Right renal cortex interstitium (tissue), 3 donors: ENCODE measurements at places on chromosomes 1 and 21. TPM values are rescaled to one million over a fixed set of nuclear protein-coding genes. Genes with fewer than 3 reads are reported as not detected.

Gene CD34
- 103 TPM for polyA plus RNA-seq

Gene CAMK1G
- 6.3 TPM for polyA plus RNA-seq

Gene HIVEP3
- polyA plus RNA-seq, result 4.0 TPM

Gene KRTAP7-1
- not detected for polyA plus RNA-seq

Gene DESI2
- polyA plus RNA-seq, result 47.4 TPM

Gene MECR
- 23.6 TPM for polyA plus RNA-seq

Gene RBM34
- polyA plus RNA-seq, result 75.9 TPM

Gene SUSD4
- polyA plus RNA-seq, result 19.4 TPM

Gene ANXA9
- 12.4 TPM for polyA plus RNA-seq

Gene DISC1
- 7.1 TPM for polyA plus RNA-seq

Gene LEPR
- 10.9 TPM for polyA plus RNA-seq

Gene FCAMR
- 9.8 TPM for polyA plus RNA-seq

Gene TPM3
- polyA plus RNA-seq, result 291 TPM

Gene SELENBP1
- 45.9 TPM for polyA plus RNA-seq

Gene CD2
- polyA plus RNA-seq, result 0.61 TPM

Gene CYP2J2
- 1.0 TPM for polyA plus RNA-seq

Gene XCL1
- polyA plus RNA-seq, result not detected

Gene BEND5
- polyA plus RNA-seq, result 28.3 TPM

Gene BARHL2
- polyA plus RNA-seq, result not detected

Gene BRINP3
- polyA plus RNA-seq, result 7.9 TPM

Gene OR2L3
- not detected for polyA plus RNA-seq

Gene CFHR4
- polyA plus RNA-seq, result not detected

Gene KCNK1
- polyA plus RNA-seq, result 6.8 TPM

Gene DNASE2B
- 0.14 TPM for polyA plus RNA-seq

Gene NT5C1A
- 0.31 TPM for polyA plus RNA-seq

Gene TNFRSF4
- polyA plus RNA-seq, result 1.9 TPM

Gene MOV10
- 63.9 TPM for polyA plus RNA-seq

Gene KNCN
- not detected for polyA plus RNA-seq

Gene PRAMEF27
- not detected for polyA plus RNA-seq

Gene TGFB2
- 16.4 TPM for polyA plus RNA-seq

Gene FOXD3
- not detected for polyA plus RNA-seq

Gene GJA5
- 28.2 TPM for polyA plus RNA-seq

Gene OR2T8
- not detected for polyA plus RNA-seq

Gene CEP350
- 32.1 TPM for polyA plus RNA-seq
